ENCODE measurements at places on chromosomes 11 and 22.

- DNase-seq = no peak
These were observed 628.2 kb downstream of the FAM181B start for GRCh38 chr11:82105331-82105998.

GRCh38 chr11:111331711-111332479 lies 33.5 kb downstream of the POU2AF3 start:
- DNase-seq = no peak

GRCh38 chr11:65745049-65745448 lies 24.5 kb upstream of the RNASEH2C start:
- DNase-seq = no peak

GRCh38 chr11:64360448-64360921 lies 1.5 kb downstream of the RPS6KA4 start:
- DNase-seq = no peak

DNA sequence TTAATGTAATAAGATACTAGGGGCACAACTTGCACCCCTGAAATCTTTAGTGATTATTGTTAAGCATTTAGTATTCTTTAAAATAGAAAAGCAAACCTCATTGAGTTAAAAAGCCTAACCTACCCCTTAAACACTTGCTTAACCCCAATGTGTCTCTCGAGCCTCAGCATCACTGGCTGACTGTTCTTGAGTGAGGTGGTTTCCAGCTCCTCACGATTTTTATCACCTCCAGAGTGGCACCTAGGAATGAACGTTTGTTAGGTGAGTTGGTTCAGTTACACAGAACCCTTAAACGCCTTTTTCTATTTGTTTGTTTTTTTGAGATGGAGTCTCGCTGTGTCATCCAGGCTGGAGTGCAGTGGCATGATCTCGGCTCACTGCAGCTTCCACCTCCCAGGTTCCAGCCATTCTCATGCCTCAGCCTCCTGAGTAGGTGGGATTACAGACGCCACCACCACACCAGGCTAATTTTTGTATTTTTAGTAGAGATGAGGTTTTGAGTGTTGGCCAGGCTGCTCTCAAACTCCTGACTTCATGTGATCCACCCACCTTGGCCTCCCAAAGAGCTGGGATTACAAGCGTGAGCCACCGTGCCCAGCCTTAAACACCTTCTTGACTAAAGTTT lies 13.7 kb downstream of the YWHAH start:
- DNase-seq = no peak

- DNase-seq = no peak
These were observed 3.1 kb downstream of the GAB2 start for GRCh38 chr11:78414321-78415051.

Measured in skeletal muscle cell (primary cell).